Retina (tissue), 1 donor: ENCODE measurements at places on chromosomes 1 and 21.

DNA sequence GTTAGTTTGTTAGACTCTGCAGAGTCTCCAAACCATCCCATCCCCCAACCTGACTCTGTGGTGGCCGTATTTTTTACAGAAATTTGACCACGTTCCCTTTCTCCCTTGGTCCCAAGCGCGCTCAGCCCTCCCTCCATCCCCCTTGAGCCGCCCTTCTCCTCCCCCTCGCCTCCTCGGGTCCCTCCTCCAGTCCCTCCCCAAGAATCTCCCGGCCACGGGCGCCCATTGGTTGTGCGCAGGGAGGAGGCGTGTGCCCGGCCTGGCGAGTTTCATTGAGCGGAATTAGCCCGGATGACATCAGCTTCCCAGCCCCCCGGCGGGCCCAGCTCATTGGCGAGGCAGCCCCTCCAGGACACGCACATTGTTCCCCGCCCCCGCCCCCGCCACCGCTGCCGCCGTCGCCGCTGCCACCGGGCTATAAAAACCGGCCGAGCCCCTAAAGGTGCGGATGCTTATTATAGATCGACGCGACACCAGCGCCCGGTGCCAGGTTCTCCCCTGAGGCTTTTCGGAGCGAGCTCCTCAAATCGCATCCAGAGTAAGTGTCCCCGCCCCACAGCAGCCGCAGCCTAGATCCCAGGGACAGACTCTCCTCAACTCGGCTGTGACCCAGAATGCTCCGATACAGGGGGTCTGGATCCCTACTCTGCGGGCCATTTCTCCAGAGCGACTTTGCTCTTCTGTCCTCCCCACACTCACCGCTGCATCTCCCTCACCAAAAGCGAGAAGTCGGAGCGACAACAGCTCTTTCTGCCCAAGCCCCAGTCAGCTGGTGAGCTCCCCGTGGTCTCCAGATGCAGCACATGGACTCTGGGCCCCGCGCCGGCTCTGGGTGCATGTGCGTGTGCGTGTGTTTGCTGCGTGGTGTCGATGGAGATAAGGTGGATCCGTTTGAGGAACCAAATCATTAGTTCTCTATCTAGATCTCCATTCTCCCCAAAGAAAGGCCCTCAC, at the start of gene OLIG2:
TSS of gene OLIG2 (plus strand) at position 447 of the 954 bp plus-strand sequence. CDS start 928 bp downstream, outside the sequence.
- peak; percentile 82 for DNase-seq

DNA sequence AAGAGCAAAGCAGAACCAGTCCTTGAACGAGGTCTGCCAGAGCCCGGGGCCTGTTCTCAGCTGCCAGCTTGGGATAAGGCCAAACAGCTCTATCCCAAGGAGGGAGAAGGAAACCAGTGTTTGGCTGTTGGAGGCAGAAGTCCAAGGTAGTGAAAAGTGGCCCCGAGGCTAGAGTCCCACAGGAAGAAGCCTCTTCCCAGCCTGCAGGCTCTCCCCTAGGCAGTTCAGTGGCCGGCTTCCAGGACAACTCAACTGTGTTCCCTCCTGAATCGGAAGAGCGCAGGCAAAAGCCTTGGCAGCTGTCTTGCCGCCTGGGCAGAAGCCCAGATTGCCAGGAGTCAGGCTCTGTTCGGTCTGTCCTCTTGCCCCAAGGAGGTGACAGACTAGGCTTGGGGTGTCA, 19.3 kb downstream of the QSOX1 start:
- no peak for DNase-seq

DNA sequence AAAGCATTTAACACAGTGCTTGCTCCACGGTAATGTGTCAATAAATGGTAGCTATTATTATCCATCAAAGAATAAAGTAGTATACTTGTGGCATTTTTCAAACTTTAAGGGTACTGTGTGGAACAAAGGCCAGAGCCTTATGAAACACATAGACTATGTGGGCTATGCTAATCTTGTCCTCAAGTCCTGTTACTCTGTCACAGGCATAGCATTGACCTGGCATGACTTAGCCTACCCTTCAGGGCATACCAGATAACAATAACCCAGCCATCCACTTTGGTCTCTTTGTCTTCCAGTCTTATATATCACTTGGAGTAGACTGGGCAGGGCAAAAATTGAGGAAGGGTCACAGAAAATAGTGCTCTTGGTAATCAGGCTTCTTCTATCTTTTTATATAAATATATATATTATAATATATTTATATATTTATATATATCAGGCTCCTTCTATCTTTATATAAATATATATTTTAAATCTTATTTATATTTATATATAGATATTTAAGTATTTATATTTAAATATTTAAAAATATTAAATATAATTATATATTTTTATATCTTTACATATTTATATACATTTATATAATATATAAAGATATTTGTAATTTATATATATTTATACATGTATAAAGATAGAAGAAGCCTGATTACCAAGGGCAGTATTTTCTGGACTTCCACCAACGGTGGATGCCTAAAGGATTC, 66.1 kb upstream of the CNN3 start:
- no peak for DNase-seq

DNA sequence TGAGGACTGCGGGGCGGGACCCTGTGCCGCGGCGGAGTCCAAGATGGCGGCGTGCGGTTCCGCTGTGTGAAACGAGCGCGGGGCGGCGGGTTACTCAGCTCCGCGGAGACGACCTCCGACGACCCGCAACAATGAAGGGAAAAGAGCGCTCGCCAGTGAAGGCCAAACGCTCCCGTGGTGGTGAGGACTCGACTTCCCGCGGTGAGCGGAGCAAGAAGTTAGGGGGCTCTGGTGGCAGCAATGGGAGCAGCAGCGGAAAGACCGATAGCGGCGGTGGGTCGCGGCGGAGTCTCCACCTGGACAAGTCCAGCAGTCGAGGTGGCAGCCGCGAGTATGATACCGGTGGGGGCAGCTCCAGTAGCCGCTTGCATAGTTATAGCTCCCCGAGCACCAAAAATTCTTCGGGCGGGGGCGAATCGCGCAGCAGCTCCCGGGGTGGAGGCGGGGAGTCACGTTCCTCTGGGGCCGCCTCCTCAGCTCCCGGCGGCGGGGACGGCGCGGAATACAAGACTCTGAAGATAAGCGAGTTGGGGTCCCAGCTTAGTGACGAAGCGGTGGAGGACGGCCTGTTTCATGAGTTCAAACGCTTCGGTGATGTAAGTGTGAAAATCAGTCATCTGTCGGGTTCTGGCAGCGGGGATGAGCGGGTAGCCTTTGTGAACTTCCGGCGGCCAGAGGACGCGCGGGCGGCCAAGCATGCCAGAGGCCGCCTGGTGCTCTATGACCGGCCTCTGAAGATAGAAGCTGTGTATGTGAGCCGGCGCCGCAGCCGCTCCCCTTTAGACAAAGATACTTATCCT, 430 bp downstream of the RBM15 start:
- no peak for DNase-seq

DNA sequence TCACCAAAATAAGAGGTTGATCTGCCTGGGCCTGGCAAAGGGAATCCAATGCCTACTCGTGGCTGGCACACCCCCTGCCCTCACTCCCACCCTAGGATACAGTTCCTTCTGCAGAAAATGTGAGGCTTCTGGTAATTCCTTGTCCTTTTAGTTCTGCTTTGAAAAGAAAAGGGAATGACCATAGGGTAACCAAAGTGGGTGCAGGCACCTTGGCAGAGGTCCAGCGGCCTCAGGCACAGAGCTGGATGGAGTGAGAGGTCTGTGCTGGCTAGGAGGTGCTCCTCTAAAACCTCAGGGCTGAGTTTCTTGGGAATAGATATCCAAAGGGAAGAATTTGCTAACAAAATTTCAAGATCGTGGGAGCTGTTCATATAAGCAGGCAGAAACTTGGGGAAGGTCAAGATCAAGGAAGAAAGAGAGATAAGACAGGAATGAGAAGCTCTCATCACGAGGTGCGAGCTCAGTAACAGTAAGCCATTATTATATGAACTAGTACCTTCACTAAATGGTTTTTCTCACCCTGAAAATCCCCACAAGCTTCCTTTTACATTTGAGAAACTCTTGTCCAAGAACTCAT, 293.1 kb upstream of the LYPLAL1 start:
- no peak for DNase-seq

DNA sequence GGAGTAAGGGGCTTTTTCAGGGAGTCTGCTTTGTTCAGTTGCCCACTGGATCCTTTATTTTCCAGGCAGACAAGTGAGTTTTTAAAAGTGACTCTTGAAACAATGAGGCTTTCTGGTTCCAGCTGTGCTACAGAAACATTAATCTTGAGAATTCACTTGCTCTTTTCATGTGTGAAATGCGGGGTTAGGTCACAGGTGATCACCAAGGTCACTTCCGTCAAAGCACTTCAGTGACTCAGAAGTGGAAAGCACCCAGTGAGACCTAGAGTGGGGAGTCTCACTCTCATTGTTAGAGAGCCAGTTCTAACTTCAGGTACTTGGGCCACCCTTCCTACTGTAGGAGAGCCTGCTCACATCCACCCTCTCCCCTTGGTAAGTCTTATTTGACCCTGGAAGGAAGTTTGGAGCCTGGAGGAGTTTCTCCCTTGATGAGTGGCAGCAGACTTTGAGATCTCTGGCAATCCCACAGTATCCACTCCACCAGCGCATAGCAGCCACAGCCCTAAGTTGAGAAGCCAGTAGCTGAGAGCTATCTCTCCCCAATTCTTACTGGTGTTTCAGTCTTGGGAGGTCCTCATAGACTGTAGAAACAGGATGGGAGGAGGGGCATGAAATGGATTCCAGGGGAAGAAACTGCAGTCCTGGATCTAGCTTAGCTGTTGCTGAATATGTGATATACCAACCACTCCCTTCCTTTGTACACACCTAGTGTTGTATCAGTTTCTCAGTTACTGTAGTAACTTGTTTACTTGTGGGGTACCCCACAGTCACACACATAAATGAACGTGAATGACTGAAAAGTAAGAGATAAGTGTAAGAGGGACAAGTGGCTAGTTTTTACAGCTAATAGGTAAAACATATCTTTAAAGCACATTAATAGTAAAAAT, 3.1 kb downstream of the TACSTD2 start:
- DNase-seq = no peak

DNA sequence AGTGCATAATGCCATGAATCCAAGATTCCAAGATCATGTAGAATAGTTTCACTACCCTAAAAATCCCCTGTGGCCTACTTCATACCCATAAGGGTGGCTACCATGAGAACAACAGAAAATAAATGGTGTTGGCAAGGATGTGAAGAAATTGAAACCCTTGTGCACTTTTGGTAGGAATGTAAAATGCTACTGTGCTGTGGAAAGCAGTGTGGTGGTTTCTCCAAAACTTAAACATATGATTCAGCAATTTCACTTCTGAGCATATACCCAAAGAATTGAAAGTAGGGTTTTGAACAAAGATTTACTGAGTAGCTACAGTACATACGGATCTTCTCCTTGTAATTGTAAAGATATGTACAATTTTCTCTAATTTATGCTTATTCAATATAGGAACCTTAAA, 16.0 kb downstream of the FNBP1L start:
- DNase-seq = no peak

DNA sequence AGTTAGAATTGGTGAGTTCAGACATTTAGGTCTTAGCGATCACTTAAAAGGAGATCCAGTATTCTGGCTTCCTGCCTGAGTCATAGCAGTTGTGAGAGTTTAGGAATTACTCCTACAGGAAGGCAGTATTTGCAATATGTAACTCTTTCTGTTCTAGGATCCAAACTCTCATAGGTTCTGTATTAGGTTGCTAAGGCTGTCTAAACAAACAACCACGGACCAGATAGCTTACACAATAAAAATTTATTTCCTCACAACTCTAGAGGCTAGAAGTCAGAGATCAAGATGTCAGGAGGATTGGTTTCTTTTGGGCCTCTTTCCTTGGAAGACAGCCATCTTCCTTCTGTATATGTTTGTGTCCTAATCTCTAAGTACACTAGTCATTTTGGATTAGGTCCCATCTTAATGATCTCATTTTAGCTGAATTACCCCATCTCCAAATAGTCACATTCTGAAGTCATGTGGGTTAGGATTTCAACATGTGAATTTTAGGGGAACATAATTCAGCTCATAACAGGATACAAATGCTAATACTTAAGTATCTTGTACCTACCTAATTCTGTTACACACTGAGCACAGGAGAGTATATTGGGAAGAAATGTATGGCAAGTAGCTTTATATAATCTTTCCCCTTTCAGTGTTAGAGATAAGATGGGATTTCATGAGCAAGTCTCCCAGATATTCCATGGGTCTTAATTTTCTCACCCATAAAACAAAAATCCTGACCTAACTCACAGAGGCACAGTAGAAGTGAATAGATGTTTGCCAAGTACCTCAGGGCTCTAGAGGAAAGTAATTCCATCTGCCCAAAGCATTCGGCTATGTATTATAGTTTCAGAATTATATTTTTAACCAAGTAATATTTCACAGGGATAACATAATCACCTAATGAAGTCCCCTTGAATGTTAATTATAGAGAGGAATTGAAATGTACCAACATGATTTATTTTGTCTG, 144.4 kb downstream of the PTBP2 start:
- no peak for DNase-seq

DNA sequence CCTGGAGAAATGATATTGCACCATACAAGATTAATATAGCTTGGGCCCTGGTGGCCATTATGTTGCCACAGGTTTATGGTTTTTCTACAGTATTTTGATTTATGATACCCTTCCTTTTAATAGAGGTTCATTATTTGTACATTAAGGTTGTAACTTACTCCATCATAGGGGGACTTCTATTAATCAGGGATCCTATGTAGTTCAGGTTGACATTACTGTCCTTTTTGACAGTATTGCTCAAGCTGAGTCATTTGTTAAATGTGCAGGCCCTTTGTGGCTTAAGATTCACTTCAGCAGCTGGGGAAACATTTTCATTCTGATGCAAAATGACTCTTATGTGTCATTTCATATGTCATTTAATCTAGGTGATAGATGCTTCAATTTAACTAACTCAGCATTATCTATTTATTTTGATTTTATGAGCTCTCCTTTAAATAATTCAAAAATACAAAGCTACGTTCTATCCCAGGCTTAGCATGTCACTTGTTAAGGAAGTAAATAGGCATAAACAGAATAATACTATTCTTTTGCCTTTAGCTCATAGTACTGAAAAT, 686.9 kb upstream of the NCAM2 start:
- no peak for DNase-seq

- DNase-seq = peak; percentile 34
Observed at GRCh38 chr1:153353226-153353947, 4.3 kb upstream of the S100A9 start.

- no peak for DNase-seq
Observed at GRCh38 chr1:2555634-2556276, 416 bp upstream of the TNFRSF14 start.

GRCh38 chr1:234546890-234547788, 62.8 kb downstream of the IRF2BP2 start:
- no peak for DNase-seq

- peak; percentile 15 for DNase-seq
Observed at GRCh38 chr1:212368073-212368484, 46.6 kb downstream of the PACC1 start.

- no peak for DNase-seq
Observed at GRCh38 chr1:201598396-201598795, 59.5 kb downstream of the NAV1 start.

- DNase-seq = no peak
Observed at GRCh38 chr1:33442141-33442540, 11.2 kb upstream of the PHC2 start.

DNA sequence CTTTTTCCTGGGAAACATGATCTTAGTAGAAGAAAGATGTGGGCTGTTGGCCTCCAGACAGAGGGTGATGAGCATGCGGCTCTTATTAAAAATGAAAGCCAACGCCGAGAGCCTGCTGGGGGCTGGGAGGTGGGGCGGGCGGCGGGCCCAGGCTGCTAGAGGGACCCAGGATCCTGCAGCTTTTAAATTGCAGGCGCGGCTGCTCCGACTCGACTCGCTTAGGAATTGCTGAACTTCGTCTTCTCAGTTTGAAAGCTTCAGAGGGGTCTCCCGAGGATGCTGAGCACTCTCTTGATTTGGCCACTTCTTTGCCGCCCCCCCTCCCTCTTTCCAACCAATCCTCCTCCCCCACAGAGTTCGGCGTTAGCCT, 1.2 kb downstream of the AGPAT3 start:
- no peak for DNase-seq

- no peak for DNase-seq
Observed at GRCh38 chr1:211932933-211933254, 102.3 kb upstream of the LPGAT1 start.
